ENCODE measurements at places on chromosomes 5 and 9. TPM values are rescaled to one million over a fixed set of nuclear protein-coding genes. Genes with fewer than 3 reads are reported as not detected.

Gene CD14
- 25.0 TPM for total RNA-seq

Gene P4HA2
- total RNA-seq: 65.4 TPM

Gene C9
- not detected for total RNA-seq

Gene NR4A3
- total RNA-seq: 19.9 TPM

DNA sequence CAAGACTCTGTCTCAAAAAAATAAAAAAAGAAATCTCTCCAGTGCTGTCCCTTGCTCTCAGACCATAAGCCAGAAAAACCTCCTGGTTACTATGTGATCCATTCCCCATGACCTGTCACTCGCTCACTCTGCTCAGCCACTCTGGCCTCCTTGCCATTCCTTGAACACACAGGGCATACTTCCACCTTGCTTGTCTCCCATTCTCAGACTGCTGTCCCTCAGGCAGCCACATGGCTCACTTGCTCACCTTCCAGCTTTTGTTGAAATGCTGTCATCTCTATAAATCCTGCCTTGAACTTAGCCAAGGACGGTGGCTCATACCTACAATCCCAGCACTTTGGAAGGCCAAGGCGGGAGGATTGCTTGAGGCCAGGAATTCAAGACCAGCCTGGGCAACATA lies 82.9 kb downstream of the UGCG start:
- DNase-seq: no peak

DNA sequence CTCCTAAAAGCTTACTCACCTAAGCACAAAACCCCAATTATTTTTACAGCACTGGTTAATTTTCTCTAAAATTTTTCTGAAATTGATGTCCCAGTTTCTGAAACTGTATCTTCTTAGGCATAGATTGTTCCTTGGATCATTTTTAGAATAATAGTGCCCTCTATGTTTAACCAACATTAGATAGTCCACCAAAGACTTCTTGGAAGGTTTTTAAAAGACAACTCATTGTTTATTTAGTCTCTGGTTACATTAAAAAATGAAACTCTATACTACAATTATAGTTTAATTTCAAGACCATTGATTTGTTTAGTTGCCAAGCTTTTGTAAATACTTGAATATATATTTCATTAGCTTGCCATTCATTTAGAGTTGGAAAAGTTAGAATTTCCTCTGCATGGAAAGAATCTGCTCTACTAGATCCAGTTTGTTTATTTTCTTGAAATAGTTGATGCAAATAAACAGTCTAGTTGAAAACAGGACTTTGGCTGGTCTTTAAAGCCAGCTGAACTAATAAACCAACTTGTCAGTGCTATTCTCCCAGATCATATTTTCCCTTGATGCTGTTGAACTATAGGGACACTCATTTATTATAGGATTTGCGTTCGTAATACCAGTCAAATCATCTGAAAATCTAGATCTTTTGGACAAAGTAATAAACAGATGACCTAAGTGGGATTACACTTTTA lies 990.5 kb downstream of the TLE1 start:
- DNase-seq: no peak

DNA sequence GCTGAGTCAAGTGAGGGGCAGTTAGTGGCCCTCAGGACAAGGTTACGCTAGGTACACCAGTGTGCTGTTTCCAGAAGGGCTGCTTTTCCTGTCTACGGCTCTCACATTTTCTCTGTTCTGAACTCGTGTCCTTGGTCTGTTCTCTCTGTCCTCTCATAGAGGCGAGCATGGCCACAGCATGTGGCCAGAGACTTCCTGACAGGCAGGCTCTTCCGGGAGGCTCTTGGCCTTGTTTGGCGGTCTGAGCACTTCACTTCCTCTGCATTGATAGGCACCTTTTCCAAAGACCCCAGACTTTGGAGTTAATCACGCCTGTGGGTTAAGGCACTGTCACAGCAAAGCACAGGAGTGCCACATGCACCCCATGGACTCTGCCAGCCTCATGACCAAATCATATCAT lies 1.2 kb downstream of the CKMT2 start:
- no peak for DNase-seq
